ENCODE measurements at places on chromosomes 2 and 18. TPM values are rescaled to one million over a fixed set of nuclear protein-coding genes. Genes with fewer than 3 reads are reported as not detected.

ATP8B1 gene
- 14.9 TPM for total RNA-seq

DNA sequence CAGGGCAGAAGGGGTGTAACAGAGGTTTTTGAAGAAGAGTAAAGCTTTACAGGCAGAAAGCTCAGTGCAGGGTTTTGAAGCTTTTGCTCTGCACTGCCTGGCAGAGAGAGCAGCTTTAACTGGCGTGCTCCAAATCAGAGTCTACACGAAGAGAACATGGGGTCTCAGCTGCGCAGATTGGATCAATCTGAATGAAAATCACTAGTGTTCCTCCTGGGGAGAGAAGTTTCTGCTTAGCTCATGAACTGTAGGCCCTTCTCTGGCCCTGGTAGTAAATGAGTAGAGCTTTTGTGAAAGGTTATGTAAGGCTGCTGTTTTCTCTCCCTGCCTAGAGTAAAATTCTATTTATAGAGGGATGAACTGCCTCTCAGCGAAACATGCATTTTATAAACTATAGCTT lies 13.6 kb downstream of the DCC start:
- no peak for DNase-seq

ABCB11 gene
- total RNA-seq = 0.37 TPM

- no peak for DNase-seq
Observed at GRCh38 chr2:197904446-197904845, 100.1 kb downstream of the PLCL1 start.

RNF125 gene
- 5.1 TPM for total RNA-seq

DNA sequence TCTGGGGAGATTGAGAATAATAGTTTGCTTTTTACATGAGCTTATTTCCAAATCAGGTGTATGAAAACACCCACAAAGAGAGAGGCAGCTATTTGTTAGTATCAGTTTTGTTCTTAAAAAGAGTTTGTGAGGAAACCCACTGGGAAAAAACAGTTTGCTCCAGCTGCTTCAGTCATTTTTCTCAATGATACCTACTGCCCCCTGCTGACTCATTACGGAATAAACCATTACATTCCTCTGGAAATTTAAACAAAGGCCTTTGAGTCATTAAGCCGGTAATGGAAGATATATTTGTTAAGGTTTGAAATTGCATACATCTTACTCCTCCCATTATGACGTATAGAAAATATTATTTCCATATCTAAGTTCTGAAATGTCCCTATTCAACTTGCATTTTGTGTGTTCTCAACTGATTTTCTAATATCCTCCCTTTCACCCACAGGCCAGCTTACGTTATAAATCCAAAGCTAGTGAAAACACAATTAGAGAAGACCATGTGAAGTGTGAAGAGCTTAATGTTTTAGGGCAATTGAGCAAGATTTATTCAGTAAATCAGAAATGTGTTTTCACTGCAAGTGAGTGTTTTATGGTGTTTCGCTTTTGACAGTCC lies 761.6 kb downstream of the DSC3 start:
- DNase-seq = no peak

GRCh38 chr2:119941981-119942513 lies 70.8 kb upstream of the EPB41L5 start:
- no peak for DNase-seq

RNU2-63P gene
- total RNA-seq = 2.4 TPM

- no peak for DNase-seq
Observed at GRCh38 chr2:177721818-177722567, 329.4 kb downstream of the AGPS start.

GRCh38 chr2:123864416-123864815 lies 160.7 kb upstream of the CNTNAP5 start:
- DNase-seq = no peak

- no peak for DNase-seq
Observed at GRCh38 chr2:82282111-82282882, 1977.7 kb upstream of the LRRTM1 start.

- no peak for DNase-seq
Observed at GRCh38 chr2:236991874-236992273, 93.8 kb upstream of the COPS8 start.

LYPD6B gene
- not detected for total RNA-seq

- no peak for DNase-seq
Observed at GRCh38 chr2:32812316-32812715, 134.4 kb upstream of the LTBP1 start.

REG1B gene
- not detected for total RNA-seq

GRCh38 chr18:80157708-80158343 lies 48.8 kb downstream of the ADNP2 start:
- DNase-seq = peak; percentile 75

DNA sequence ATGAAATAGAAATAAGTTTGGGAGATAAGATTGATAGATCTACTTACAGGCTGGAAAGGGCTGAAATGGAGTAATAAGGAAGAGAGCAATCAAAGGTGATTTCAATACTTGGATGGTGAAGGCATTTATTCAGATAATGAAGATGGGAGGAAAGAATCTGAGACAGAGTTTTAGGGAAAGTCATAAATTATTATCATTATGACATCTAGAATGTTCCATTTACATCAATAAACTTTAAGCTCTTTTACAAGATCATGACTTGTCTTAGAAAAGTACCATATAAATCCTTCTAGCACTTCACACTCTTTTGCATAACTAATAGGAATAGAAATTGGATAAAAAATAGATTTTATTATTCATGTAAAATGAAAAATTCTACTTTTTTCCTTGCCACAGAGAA lies 2.2 kb downstream of the SCN9A start:
- no peak for DNase-seq

DNAJB2 gene
- 43.7 TPM for total RNA-seq

ITGAV gene
- 83.3 TPM for total RNA-seq

EFHD1 gene
- total RNA-seq = 16.9 TPM

- no peak for DNase-seq
Observed at GRCh38 chr2:11467749-11468148, 1.8 kb upstream of the E2F6 start.

DNA sequence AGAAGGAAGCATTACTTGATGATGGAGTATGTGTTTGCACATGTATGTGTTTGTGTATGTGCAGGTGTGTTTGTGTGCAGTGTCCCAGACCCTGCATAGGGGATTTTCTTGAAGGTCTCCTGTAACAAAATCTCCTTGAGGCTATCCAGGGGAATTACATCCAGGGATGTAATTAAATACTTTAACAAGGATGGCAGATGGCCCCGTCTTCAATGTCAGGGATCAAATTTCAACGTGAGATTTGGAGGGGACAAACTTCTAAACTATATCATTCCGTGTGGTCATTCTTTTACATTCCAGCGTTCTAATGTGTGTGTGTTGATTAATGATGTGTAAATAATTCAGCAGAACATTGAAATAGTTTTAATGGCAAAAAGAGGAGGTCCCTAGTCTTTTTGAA lies 3.3 kb downstream of the UGT1A9 start:
- no peak for DNase-seq

- DNase-seq = no peak
Observed at GRCh38 chr2:55916473-55917049, 7.0 kb downstream of the EFEMP1 start.

DNA sequence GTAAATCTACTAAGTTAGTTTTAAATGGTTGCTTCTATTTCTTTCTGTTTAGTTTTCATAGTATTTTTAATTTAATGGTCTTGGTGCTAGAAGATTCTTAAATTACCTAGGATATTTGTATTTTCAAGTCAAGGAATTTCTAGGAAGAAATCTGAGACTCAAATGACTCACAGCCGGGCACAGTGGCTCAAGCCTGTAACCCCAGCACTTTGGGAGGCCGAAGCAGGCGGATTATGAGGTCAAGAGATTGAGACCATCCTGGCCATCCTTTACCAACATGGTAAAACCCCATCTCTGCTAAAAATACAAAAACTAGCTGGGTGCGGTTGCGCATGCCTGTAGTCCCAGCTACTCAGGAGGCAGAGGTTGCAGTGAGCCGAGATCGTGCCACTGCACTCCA lies 95.5 kb downstream of the C2orf74 start:
- DNase-seq = no peak

GRCh38 chr2:10382354-10383061 lies 65.6 kb downstream of the ODC1 start:
- DNase-seq = peak; percentile 49

SLC5A7 gene
- total RNA-seq = not detected

DNA sequence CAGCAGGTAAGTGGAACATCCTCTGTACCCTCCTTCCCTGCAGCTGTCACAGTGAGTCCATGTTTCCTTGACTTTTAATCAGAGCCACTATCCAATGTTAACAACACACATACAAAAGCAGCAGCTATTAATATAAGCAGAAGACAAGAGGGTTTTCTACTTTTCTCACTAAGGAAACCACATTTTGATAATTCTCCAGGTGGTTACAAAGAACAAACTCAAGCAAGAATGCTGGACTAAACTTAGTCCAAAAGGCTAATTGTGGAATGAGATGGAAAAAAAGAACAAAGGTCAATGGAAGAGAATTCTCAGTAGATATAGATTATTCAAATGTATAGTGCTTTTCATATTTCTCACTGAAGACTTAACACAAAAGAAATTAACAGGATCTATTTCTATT lies 176.9 kb upstream of the SLC39A10 start:
- DNase-seq = no peak

DNA sequence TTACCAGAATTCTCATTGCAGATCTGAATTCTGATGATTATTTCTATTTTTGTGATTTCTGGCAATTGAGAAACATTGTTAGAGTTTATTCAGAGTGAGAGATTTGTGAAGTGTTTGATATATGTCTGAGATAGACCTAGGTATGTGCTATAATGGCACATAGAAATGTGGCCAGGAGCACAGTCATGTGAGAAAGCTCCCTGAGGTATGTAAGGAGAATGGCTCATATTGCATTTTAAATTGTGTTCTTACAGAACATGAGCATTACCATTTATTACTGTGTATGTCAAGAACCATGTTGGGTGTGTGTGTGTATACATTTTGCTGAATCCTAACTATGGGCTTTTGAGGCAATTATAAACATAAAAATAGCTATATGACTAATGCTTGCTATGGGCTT lies 101.2 kb downstream of the RAPGEF4 start:
- no peak for DNase-seq

DNA sequence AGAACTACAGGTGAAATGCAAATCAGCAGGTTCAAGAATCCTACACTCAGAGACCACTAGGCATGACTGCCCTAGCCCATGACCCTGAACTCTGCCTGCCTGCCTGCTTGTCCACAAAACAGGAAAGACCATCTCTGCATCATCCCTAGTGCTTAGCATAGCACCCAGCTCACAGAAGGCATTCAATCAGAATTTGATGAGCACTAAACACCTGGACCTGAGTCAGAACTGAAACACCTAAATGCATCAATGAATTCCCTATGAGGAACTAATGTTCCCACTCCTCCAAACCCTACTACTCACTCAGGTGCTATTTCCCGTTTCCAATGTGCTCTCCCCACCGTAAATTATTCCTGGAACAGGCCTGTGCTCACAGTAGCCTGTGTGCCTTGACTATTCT lies 21.7 kb downstream of the MRPS5 start:
- DNase-seq = no peak

DNA sequence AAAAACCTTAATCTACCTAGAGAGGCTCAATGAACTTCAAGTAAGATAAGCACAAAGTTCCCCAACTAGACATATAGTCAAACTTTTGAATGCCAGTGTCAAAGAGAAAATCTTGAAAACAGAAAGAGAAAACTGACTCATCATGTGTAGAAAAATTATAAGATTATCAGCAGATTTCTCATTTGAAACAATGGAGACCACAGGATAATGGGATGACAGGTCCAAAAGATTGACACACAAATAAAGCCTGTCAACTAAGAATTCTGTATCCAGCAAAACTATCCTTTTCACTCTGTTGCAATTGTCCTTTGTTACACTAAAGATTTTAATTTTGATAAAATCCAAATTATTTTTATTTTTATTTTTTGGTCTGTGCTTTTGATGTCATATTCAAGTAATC lies 61.6 kb downstream of the COPS8 start:
- no peak for DNase-seq

CFC1 gene
- 0.76 TPM for total RNA-seq

- DNase-seq = no peak
Observed at GRCh38 chr18:4593459-4593858, 138.4 kb upstream of the DLGAP1 start.

DNA sequence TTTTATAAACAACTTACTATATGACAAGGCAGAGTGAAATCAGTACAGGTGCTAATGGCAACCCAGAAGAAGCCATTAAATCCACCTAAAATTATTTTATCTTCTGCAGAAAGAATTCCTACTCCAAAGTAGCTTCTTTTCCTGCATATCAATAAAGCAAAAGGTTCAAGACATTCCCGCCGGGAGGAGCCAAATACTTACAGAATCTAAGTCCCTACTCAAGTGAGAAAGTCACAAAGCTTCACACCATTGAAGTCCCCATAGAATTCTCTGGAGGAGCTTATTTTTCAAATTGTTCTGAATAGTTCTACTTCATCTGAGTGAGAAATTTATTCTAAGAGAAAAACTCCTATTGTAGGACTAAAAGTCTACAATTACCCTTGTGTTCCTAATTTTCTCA lies 233.7 kb upstream of the HNRNPA3 start:
- no peak for DNase-seq

GRCh38 chr18:36661999-36662398 lies 166.8 kb downstream of the TPGS2 start:
- peak; percentile 18 for DNase-seq

- no peak for DNase-seq
Observed at GRCh38 chr2:237889811-237890210, 30.4 kb downstream of the RAMP1 start.

- no peak for DNase-seq
Observed at GRCh38 chr2:27860111-27860510, 30.1 kb downstream of the RBKS start.

TXNDC9 gene
- 16.4 TPM for total RNA-seq

CERKL gene
- not detected for total RNA-seq

GRCh38 chr2:11842336-11842735 lies 95.9 kb downstream of the LPIN1 start:
- DNase-seq = no peak
